Activated CD4-positive, CD25-positive, alpha-beta regulatory T cell treated with anti-CD3 and anti-CD28 coated beads, Interleukin-2, amount 50 U/mL, for 24 hours (primary cell): ENCODE measurements at places on chromosomes 1 and 21.

- no peak for ATAC-seq
These were observed 39.5 kb downstream of the IRF2BP2 start for GRCh38 chr1:234570329-234571120.

GRCh38 chr1:27872802-27873551, 633 bp downstream of the THEMIS2 start:
- peak; percentile 25 for ATAC-seq

GRCh38 chr1:3514404-3514803, 59.9 kb downstream of the ARHGEF16 start:
- no peak for ATAC-seq

GRCh38 chr1:235327559-235328270, at the start of gene ARID4B:
Gene ARID4B, minus strand, starts transcription at chr1:235328179. Its CDS starts 1,260 bp downstream, at chr1:235326919.
- no peak for ATAC-seq

DNA sequence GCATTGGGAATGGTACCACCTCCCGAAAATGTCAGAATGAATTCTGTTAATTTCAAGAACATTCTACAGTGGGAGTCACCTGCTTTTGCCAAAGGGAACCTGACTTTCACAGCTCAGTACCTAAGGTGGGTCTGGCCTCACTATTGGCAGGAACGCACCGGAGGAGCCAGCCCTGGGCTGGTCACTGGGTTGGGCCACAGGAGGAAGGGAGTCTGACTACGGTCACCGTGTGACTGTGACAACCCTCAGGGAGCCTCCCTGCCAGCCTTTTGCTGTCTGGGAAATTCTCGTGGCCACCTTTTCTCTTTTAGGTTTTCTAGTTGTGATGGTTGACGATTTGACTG, 2.2 kb downstream of the IL10RB start:
- ATAC-seq, result no peak

GRCh38 chr1:165114022-165114888, 242.3 kb downstream of the LMX1A start:
- no peak for ATAC-seq

- ATAC-seq, result no peak
These were observed 89.9 kb downstream of the SLC44A5 start for GRCh38 chr1:75520862-75521475.

DNA sequence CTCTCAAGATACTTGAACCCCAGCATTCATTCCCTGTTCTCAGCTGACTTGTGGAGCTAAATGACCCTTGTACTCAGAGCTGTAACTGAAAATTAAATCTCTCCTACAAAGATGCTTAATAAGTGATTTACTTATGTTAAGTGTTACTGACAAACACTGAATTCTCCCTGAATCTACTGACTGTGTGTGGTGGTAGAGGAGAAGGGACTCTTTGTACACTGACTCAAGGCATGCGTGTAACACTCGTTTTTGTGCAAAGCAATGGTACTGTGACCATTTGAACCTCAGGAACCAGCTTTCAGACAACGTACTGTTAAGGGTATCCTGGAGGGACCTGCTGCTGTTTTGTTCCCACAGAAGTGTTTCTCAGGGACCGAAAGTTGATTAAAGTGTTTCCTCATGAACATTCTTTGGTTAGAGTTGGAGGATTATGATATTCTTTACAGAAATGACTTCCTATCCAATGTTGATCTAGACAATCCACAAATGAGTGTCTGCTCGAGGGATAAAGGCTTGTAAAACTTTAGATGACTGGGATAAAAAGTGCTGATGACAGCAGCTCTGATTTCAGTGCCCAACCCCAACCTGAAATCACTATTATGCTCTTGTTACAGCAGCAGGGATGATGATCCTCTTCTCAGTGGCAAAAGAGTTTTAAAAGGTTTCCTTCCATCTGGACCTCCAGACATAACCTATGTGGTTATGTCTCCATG, 12.8 kb downstream of the RGL1 start:
- no peak for ATAC-seq

- peak; percentile 95 for ATAC-seq
These were observed 3.8 kb downstream of the MPZ start for GRCh38 chr1:161305867-161306519.

DNA sequence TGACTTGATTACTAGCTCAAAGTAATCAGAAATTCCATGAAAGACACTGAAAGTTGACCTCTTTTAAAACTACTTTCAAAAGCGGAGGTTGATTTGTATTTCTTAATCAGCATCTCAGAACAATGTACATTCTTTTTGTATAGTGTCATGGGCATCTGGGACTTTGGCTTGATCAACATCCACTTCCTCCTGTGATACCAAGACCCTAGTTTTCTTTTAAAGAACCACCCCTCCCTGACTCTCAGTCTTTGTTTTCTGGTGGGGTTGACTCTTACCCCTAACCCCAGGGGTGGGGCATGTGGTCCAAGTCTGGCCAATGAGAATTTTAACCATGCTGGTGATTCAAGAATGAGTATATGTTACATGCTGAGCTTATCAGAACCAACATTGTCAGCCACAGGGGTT, 21.7 kb upstream of the IRF2BP2 start:
- ATAC-seq, result no peak

DNA sequence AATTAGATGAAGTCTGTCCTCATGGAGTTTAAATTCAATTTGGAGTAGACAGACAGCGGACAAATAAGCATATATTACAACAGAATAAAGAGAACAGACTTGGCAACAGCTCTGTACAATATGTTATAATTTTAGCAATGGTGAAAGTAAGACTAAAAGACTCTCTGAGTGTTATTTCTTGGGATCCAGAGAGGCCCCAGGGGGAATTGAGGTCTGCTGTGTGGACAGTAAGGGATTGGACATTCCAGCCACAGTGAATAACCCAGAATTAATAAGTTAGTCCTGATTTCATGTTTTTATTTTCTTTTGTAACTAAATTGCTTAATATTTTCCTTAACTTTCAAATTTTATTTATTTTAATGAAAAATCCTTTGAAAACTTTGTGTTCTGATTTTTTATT, 101.7 kb downstream of the PATJ start:
- no peak for ATAC-seq

GRCh38 chr1:84540759-84541158, 33.5 kb downstream of the CTBS start:
- no peak for ATAC-seq

DNA sequence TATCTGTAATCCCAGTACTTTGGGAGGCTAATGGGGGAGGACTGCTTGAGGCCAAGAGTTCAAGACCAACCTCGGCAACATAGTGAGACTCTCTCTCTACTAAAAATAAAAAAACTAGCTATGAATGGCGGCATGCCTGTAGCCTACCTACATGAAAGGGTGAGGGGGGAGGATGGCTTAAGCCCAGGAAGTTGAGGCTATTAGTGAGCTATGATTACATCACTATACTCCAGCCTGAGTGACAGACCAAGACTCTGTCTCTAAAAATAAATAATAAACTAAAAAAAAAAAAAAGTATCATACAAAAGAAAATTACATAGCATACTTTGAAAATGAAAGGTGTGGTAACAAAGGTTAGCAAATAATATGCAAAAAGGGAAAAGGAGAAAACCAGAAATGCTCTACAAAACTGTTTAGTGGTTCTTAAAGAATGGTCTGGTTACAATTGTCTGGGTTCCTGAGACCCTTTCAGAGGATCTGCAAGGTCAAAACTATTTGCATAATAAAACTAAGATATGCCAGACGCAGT, 19.0 kb upstream of the SH2D5 start:
- ATAC-seq, result no peak

- no peak for ATAC-seq
These were observed 60.0 kb upstream of the SSX2IP start for GRCh38 chr1:84750110-84750730.

- no peak for ATAC-seq
These were observed 66.3 kb downstream of the SLC19A1 start for GRCh38 chr21:45475797-45476570.

- ATAC-seq, result no peak
These were observed 71.9 kb downstream of the ZSWIM5 start for GRCh38 chr1:45134461-45134873.

DNA sequence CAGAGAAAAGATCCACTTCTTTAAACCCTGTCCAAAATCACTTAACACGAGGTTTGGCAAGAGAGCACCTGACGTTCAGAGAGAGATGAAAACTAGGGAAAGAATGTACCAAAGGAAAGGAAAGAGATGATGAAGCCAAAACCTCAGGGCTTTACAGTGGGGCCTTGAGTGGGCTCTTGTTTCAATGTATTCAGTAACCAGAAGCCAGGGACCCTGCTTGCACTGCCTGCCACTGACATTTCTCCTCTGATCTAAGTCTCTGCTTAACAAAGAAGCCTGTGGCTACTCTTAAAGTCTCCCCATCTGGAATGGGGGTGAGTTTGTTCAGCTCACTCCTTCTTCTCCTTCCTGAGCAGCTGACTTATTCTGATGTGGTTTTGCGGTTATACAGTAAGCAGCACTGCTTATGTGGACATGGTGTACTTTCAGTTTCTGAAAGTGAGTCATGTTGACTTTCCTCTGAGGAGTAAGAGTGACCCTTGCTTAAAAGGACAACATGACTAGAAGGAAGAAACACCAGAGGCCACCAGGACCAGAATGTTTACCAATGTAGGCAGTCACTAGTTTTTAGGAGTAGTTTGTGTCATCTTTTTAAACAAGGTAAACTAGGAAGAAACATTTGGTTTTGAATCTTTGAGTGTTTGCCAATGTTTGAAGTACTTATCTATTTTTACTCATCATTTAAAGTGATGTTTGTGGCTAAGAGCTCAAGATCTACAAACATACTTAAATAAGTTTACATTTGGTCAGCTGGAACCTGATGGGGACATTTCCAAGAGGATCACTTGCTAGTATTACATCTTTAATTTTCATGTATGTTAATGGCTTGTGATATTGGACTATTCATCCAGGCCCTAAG, 87.4 kb downstream of the FASLG start:
- ATAC-seq, result peak; percentile 83

- ATAC-seq, result no peak
These were observed 73.1 kb upstream of the TSHB start for GRCh38 chr1:114956570-114956969.

DNA sequence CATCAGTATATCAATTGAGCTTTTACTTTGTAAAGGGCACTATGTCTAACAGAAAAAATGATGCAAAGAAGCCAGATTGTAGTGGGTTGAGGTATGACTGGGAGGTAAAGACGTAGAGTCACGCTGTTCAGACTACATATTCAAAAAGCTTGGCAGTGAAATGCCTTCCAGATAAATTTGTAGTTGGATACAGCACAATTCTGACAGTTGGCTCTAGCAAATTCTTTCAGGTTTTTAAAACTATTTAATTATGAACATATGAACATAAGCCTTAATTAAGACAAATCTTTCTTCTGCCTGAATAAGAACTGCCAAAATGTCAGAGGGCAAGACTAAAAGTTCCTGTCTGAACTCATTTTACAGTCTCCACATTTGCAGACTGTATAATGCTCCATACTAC, 118.8 kb downstream of the DPYD start:
- ATAC-seq, result no peak

GRCh38 chr1:211320980-211321379, 5.7 kb upstream of the TRAF5 start:
- peak; percentile 69 for ATAC-seq

DNA sequence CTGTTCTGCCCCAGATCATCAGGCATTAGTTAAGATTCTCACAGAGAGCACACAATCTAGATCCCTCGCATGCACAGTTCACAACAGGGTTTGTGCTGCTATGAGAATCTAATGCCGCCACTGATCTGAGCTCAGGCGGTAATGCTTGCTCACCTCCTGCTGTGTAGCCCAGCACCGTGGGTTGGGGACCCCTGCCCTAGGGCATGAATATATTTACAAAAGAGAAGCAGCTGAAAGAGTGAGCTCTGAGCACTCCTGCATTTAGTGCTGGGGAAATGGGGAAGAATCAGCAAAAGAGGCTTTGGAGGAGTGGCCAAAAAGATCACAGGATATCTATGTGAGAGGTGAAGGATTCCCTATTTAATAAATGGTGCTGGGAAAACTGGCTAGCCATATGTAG, 5.6 kb downstream of the CFAP57 start:
- ATAC-seq, result no peak

DNA sequence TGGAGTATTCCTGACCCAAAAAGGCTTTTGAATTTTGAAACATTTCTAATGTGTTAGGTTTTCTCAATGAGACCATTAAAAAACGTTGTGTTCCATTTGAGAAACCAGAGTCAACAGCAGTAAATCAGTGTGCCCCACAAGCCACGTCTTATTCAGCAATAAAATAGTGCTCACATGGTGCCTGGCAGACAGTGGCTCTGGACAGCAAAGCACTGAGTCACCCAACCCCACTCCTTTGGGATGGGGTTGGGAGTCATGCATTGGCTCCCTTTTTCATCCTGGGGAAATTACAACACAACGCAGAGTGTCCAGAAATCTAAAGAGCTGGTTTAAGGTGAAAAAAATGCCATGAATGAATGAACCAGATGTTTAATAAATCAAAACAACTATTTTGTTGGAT, 46.5 kb downstream of the KCNJ15 start:
- ATAC-seq, result no peak

- ATAC-seq, result no peak
These were observed 75.4 kb downstream of the SLC25A24 start for GRCh38 chr1:108124622-108125311.

- ATAC-seq, result no peak
These were observed 5.7 kb upstream of the FASLG start for GRCh38 chr1:172653015-172653709.

- no peak for ATAC-seq
These were observed 15.3 kb downstream of the DNAJC11 start for GRCh38 chr1:6686294-6686693.

DNA sequence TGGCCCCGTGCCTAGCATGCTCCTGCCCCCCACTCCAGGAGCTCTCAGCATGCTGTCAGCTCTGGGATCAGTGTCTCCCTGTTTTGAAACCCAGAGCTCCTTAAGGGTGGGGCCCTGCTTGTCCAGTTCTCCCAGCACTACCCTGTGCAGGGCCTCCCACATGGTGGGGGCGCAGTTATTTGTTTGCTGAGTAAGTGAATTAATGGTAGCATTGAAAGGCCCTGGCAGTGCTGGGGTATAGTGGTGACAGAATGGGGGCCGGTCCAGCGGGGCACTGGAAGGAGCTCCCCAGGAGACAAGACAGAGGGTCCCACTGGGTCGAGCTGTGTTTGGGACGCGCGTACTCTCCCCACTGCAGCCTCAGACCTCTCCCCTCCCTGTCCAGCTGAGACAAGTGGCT, 99.9 kb downstream of the NPHP4 start:
- ATAC-seq, result no peak

DNA sequence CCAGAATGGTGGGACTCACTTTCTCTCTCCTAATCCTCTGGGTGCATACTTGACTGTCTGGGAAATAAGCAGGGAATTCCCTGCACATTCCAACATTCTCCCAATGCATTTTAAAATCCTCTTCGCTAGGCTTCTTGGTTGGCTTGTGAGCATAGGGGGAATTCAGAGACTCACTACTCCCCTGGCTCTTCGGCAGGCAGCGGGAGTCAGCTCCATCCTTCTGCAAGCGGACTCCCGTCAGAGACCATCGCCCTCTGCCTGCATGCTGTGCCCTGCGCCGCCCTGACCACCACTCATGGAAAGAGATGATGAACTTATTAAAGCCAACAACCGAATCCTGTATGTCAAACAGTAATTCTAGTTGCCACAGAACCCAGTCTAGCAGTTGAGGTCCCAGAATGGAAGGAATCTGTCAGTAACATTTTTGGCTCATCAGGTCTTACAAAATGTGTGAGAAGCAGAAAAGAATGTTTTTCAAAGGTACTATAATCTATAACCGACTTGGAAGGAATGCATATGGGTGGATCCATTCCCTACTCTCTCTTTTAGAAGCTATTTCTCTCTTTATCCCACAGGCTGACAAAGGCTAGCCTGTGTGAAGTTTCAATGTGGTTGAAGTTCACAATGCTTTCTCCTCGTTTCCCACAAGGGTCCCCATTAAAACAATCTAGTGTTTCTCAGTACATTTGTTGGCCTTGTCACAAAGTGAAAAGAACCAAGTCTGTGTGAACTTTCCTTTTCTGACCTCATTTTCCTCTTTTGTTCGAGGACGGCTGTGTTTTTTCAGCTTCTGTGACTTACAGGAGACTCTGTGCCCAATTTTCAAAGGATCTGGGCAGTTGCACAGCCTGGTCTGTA, 119.1 kb upstream of the ADAR start:
- no peak for ATAC-seq
